ENCODE measurements at places on chromosomes 5 and 9. TPM values are rescaled to one million over a fixed set of nuclear protein-coding genes. Genes with fewer than 3 reads are reported as not detected.

DNA sequence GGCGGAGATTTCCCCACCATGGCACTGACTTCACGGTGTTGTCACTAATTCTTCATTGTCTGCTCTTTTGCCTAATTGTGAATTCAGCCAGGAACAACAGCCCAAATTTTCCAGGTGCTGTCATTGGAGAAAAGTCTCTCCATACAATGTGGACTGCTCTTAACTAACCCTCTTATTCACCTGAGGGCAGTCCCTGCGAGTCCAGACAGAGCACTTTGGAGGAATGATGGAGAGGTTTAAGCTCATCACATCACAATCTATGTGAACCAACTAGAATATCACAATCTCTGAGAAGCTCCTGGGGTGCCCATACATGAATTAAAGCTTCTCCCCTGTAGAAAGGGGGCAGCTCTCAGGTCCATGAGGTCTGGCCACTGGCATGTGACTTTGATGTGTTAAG, 56.4 kb downstream of the MTX3 start:
- DNase-seq = no peak

DNA sequence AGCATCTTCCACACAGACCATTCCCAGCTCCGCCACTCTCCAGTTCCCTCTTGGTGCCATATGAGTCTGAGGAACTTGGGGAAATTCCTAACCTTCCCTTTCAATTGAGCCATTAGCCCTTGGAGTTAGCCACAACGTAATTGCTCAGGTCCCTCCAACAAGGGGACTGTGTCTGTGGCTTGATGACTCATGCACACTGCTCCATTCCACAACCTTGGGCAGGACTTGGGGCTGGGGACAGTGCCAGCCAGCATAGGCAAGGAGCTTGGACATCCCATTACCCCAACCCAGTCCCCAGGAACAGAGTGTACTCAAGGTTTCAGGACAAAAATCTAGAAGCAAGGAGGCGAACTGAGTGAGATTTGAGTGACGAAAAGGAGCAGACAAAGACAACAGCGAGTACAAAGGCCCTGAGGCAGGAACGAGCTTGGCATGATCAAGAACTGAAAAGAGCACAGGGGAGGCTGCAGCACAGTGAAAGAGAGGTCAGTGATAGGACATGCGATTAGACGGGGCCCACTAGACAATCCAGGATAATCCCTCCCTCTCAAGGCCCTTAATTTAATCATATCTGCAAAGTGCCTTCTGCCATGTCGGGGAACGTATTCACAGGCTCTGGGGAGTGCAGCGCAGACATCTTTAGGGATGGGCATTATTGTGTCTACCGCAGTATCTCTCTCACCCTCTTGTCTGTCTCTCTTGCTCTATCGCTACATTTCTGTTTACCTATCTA, 16.0 kb upstream of the JADE2 start:
- peak; percentile 24 for DNase-seq

GRCh38 chr9:132800038-132800648, 77.9 kb downstream of the AK8 start:
- peak; percentile 66 for DNase-seq

DNA sequence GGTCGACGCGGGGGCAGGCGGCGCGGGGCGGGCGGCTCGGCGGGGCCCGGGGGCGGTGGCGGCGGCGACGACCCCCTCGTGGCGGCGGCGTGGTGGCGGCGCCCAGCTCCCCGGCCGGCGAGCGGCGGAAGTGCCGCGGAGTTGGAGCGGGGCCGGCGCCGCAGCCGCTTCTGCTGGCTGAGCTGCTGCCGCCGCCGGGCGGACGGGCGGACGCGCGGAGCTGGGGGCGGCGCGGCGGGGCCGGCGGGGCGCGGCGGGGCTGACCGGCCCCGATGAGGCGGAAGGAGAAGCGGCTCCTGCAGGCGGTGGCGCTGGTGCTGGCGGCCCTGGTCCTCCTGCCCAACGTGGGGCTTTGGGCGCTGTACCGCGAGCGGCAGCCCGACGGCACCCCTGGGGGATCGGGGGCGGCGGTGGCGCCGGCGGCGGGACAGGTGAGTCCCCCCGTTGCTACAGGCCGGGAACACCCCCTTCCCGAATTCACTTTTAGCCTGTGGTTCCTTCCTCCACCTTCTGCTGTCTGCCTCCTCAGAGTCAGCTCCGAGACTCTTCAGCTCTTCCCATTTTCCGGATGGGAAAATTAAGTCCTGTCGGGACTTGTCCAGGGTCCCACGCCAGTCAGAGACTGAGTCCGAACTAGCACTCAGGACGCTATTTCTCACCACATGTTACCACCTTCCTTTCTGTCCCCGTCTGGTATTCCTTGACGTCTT, at the start of gene GALNT10:
Gene GALNT10, plus strand, starts transcription at position 139 of the 710 bp plus-strand sequence. Its CDS starts 134 bp downstream, at position 273.
- DNase-seq = peak; percentile 67

GRCh38 chr9:76677481-76678055, 86.7 kb upstream of the PCA3 start:
- DNase-seq = no peak

DNA sequence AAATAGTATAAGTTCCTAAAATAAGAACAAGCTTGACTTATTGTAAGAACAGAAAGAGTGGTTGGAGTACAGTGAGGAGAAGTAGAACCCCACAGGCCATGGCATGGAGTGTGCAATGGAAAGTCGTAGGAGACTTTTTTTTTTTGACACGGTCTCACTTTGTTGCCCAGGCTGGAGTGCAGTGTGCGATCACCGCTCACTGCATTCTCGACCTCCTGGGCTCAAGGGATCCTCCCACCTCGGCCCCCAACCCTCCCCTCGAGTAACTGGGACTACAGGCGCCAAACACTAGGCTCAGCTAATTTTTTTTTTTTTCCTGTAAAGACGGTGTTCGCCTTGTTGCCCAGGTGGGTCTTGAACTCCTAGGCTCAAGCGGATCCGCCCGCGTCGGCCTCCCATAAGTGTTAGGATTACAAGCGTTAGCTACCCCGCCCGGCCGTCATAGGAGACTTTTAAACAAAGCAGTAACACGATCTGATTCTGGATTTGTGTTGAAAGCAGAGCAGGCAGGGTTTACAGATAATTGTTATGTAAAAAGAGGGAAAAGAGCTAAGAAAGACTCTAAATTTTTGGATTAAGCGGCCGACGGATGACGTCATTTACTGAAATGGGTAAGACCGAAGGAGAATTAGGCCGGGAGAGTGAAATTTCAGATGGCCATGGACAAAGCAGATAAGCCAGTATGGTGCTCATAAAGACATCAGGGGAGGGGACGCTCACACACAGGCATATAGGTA, 752 bp downstream of the TSTD2 start:
- DNase-seq = peak; percentile 82

DNA sequence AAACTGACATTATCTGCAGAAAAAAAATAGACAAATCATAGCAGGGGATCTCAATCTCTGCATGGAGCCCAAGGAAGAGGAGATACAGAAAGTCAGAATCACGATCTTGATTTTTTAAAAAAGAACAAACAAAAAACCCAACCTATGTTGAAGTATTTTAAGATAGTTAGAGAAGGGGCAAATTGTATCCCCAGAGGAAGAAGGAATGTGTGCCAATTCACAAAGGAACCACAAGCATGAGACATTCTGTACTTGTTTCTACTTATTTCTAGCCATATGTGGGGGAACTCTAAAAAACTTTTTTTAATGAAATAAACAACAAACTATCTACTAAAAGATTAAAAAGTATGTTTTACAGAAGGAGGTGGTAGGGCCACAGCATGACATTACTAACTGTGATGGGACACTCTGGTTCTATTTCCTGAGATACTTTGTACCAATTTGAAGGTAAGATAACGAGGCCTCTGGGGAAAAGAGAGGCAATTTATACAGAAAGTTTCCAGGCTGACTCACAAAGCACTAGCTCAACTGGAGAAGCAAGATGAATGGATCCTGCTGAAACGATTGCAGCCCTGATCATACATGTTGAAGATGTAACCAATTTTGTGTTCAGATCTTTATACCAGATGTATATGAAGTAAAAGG, 22.5 kb downstream of the RANBP3L start:
- DNase-seq = peak; percentile 23

DNA sequence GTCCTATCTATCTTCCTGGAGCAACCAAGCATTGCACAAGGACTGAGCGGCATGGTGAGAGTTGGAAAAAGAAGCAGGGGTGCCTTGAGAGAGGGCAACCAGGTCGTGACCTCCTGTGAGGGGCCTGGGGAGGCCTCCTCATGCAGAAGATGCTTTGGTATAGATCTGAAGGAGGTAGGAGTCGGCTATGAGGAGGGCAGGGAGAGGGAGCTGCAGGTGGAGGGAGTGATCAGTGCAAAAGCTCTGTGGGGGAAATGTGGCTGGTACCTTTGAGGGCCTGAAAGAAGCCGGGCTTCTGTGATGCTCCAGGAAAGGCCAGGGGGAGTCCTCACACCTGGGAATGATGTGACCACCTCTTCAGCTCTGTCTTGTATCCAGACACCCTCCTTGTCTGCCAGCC, 3.6 kb upstream of the SLC25A48 start:
- no peak for DNase-seq

GRCh38 chr9:23596913-23597634, 229.0 kb downstream of the ELAVL2 start:
- no peak for DNase-seq

GRCh38 chr9:38423973-38424843, at the start of gene IGFBPL1:
TSS of gene IGFBPL1 (minus strand) at chr9:38424454. CDS start at chr9:38424424, 30 bp downstream.
- peak; percentile 35 for DNase-seq

LRRC70 gene
- total RNA-seq = 1.3 TPM

OBP2B gene
- total RNA-seq = not detected

IFNA6 gene
- total RNA-seq = not detected

CDC14B gene
- 46.0 TPM for total RNA-seq
